Umbilical cord (tissue), 2 donors: ENCODE measurements at places on chromosomes 4 and X. TPM values are rescaled to one million over a fixed set of nuclear protein-coding genes. Genes with fewer than 3 reads are reported as not detected.

The SYN1 gene
- total RNA-seq, result not detected

The RHOXF2B gene
- not detected for total RNA-seq

The TRO gene
- 34.2 TPM for total RNA-seq

The PNMA6A gene
- total RNA-seq, result 1.2 TPM

The MAGEA6 gene
- not detected for total RNA-seq

The PDLIM5 gene
- 723 TPM for total RNA-seq

The TEX11 gene
- total RNA-seq, result not detected

The PSAPL1 gene
- 0.24 TPM for total RNA-seq

The NLRP2B gene
- total RNA-seq, result 0.48 TPM

DNA sequence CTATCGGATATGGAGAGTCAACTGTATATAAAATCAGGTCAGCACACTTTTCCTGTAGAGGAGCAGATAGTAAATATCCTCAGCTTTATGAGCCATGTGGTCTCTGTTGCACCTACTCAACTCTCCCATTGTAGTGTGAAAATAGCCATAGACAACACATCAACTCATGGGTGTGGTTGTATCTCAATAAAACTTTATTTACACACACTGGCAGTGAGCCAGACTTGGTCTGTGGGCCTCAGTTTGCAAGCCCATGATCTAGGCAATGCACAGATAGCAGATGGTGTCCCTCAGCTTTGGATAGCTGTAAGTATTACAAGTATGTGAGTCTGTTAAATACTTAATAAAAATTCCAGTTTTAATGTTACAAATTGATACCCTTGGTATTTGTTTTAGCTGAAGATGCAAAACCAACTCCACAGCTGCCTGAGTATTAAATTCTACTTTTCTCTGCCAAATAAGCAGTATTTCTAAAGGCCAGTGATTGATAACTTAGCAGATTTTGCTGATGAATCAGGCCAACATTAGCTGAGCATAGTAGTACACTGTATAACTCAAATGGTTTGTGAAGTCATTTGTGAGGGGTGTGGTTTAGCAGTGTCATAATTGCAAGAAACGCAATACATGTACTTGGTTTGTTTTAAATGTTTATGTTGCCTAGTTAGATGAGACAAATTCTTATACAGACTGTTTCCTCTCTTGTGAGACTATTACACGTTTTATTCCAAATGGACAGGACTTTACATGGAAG, 87.3 kb downstream of the GPR143 start:
- DNase-seq, result no peak

DNA sequence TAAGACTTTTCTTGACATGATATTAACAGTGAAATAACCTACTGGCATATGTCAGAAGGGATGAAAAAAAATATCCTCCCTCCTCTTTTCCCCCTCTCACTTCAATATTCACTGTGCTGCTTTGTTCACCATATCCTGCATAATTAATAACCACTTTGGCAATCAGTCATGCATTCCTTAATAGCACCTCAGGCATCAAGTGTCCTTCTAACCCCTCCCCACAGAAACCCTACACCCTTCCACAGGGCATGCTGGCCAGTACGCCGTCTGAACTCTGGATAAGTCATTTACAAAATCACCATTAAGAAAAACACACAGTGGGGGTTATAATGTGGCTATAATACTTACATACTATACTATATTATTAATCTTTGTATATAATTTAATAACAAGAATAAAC, 165.9 kb downstream of the PDGFC start:
- DNase-seq, result no peak

- DNase-seq, result no peak
Observed at GRCh38 chr4:118814058-118814457, 21.9 kb downstream of the SEC24D start.

GRCh38 chrX:116284400-116284799, 113.9 kb downstream of the AGTR2 start:
- no peak for DNase-seq

GRCh38 chr4:2939383-2940243, 23.6 kb downstream of the NOP14 start:
- no peak for DNase-seq

DNA sequence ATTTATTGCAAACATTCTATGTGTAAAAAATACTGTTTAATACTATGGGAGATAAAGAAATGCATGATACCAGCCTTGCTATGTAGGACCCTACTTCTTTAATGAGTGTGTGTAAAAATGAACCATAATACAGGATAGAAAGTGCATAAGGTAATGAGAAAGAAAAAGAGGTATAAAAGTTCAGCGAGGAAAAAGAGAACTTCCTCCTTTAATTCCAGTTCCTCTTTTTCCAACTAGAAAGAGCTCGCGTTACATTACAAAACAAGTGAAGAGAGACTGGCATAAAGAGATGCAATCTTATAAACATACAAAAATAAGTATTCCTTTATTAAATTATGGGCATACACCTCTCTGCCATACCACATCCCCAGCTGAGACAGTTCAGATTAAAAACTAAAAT, 77.4 kb downstream of the ANKRD17 start:
- DNase-seq, result no peak

DNA sequence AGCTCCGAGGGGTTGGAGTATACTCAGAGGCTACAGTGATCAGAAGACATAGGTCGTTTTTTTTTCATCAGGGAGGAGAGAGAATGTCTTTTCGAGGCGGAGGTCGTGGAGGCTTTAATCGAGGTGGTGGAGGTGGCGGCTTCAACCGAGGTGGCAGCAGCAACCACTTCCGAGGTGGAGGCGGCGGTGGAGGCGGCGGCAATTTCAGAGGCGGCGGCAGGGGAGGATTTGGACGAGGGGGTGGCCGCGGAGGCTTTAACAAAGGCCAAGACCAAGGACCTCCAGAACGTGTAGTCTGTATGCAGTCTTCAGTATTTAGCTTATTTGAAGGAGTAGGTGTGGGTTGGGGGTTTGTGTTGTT, 500 bp downstream of the GAR1 start:
- DNase-seq, result no peak

DNA sequence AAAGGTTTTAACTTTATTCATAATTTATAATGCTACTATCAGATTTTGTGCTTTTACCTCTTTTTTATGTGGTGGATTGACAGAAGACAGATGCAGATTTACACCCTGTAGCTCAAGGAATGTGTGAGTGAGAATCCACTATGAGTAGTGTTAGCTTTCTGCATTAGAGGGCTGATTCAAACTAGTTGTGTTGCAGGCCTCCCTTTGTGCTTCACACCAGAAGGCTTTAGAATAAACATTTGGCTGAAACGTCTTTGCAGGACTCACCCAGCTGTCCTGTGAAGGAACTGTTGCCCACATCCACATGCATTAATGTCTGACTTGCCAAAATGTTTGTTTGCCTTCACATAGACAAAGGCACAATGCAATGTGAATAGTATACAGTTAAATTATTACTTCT, 127.0 kb downstream of the PCDH7 start:
- no peak for DNase-seq

DNA sequence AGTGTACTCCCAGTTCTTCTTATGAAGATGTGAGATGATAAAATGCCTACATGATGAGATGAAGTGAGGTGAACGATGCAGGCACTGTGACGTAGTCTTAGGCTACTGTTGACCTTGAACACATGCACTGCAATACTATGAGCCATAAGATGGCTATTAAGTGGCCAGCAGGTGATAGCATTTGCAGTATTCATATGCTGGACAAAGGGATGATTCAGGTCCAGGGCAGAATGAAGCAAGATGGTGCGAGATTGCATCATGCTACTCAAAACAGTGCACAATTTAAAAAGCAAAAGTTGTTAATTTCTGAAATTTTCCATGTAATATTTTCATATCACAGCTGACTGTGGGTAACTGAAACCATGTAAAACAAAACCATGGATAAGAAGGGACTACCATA, 781.4 kb downstream of the PCDH18 start:
- DNase-seq, result no peak

DNA sequence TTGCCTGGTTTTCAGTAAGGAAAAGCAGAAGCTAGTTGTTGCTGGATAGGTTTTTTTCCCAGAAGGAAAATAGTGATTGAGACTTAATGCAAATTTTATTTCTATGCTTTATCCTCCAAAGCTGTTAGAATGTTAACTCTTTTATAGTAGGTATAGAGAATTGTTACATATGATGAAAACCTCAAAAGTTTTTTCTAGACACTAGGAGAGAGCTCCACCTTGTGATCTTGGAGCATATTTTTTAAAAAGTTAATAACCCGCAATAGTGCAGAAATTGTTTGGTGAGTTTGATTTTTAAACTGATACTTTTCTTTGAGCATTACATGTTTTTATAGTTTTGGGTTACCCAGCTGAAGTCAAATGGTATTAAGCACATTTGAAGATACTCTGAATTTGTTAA, 56.5 kb downstream of the STAG2 start:
- peak; percentile 2 for DNase-seq

DNA sequence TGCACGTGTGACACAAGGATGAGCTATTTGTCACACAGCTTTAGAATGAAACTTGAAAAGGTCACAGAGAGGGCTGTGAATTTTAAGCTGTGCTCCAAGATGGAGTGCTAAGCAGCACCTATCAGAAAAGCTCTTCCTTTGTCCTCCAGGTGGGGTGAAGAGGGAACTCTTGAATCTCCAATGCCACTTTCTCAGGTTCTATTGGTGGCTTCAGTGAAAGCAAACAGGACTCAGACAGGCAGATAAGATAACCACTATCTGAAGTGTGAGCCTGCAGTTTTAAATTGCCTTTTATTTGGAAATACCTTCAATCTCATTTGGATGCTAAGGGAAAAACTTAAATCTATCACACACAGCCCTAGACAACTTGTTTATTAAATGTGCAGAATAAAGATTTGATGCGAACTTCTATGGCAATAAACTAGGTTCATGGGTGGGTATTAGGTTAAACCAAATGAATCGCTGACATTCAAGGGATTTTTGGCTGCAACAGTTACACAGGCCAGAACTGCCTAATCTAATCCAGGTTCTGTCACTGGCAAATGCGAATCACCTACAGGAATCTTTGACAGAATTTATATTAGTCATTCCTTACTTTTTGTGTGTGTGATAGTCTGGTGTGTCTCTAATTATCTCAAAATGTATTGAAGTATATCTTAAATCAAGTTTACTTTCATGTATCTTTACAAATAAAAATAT, 13.6 kb upstream of the PDGFRA start:
- no peak for DNase-seq

DNA sequence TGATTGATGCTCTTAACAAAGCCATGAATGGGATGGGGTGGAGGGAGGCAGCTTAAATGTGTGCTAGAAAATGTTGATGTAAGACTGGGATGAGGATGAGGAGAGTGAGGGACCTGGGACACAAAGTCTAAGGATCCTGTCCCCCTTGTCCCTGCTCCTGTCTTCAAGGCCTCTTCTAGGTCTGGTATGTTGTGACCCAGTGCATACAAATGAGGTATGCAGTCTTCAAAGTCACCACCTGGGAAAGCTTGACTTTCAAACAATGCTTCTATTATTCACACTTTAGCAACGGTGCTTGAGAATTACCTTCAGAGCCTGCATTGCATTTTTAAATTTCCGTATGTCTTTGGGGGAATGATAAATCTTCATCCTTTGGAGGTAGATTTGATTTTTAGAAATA, 88.4 kb upstream of the SLC34A2 start:
- DNase-seq, result no peak

DNA sequence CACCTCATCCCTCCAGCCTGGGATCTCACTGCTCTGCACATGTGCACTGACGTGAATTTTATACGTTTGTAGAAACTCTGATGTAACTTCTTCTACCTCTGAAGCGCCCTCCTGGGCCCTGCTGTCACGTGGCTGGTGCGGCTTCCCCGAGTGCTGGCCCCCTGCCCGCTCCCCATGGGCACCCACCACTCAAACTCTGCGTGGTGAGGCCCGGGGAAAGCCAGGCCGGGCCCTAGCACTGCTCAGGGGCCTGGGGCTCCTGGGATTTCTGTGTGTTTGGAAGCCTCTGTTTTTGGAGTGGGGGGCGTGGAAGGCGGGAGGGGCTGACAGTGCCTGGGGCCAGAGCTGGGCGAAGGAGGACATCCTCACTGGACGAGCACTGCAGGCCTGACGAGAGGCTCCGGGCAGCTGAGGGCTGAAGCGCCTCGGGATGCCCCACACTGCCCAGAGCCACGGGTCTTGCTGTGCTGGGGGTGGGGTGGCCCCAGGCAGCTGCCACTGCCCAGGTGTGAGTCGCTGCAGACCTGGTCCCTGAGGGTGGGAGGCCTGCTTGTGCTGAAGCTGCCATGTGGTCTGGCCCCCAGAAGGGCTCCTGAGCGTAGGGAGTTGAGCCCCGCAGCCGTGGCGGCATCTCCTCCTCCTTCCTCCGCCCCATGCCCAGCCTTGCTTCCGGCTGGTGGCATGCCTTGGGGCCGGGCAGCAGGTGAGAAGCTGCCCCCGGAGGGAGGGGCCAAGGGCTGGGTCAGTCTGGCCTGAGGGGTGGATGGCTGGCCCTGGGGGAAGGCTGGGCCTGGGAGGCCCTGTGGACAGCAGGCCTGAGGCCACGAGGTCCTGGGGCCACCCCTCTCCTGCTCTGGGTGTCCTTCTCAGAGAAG, 7.7 kb downstream of the NAT8L start:
- no peak for DNase-seq

DNA sequence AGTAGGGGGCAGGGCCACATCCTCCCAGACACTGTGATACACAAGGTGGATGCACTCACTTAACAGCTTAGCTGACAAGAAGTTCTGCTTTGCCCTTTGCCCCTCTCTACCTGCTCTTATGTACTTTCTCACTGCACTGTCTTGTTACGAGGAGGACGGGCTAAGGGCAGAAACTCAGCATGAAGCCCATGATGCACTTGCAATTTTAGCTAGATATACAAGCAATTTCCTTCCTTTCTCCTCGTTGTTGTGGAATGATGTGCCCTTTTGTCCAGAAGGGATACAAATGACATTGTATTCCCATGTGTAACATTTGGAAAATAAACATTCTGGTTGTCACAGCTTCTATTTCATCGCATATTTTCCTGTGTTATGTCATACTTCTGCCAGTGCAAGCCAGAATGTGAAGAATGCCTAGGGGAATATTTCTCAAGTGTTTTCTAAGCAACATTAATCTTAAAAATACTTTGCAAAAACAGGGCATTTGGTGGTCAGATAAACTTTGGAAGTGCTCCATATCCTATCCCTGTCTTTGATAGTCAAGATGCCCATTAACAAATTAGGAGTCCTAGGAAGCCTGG, 47.2 kb downstream of the MAOA start:
- DNase-seq, result peak; percentile 70

DNA sequence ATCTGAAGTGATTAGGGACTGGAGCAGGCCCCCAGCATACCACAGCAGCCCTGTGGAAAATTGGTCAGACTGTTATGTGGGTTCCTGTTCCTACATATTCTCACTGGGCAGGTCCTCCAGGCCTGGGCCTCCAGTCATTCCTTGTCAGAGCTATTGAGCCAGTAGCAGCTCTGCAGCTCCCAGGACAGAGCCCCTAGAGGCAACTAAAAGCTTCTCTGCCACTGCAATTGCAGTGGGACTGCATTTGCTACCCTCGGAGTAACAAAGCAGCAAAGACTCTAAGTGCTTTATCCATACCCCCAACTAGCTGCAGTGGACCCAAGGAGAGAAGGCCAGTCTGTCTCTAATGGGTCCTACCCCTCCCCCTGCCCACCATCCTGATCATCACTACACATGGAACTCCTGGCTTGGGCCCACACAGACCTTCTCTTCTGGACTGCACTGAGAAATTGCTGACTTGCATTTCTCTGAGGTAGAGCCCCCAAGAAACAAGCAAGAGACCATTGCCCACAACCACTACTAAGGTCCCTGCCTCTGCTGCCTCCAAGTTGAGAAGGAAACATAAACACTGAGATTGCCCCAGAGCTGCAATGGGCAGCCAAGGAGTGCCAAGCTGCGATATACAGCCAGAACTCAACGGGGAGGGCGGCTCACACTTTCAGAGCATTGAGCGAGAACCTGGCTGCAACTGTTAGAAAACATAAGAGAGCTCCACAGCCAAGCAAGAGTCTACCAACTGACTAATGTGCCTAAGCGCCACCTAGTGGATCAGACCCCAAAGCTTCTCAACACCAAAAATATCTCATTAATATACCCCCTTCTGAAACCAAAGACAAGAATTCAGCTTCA, 738.7 kb upstream of the NDST4 start:
- DNase-seq, result peak; percentile 22
